Nucleus accumbens (tissue), 56 donors: ENCODE measurements at places on chromosomes 2 and 18.

GRCh38 chr18:14776801-14777200, 28.8 kb downstream of the ANKRD30B start:
- DNase-seq, result no peak

- peak; percentile 33 for DNase-seq
Measured at GRCh38 chr2:118014492-118014824, 588 bp upstream of the CCDC93 start.

DNA sequence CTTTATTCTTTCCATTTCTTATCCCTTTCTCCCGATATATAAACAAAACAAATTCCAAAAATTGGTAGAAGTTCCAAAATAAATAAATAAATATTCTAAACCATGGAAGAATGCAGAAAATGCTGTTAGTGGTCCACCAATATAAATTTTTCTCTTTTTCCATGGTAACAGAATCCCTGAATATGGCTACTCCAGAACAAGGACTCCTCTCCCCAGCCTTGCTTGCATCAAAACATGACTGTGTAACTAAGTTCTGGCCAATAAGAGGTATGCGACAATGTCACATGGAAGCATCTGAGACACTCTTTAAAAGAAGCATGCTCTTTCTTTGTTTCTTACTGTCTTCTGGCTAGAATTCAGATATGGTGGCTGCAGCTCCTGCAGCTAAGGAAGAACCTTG, 325.1 kb upstream of the TANK start:
- DNase-seq, result no peak

DNA sequence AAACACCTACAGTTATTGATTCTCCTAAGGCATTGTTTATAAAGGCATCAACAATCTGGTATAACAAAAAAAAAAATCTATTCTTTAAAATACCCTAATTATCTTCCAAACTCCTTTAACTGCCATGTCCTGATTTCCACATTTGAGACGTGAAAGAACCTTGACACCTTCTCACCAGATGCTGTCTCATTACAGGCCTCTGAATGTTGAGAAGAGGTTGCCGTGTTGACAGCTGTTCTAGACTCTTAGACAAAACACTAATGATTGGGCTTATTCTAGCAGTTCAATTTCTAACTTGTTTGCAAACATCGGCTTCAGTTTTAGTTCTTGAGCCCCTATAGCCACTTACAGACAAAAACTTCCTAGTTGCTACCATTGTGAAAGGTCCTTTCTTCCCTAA, 988.8 kb downstream of the LRP1B start:
- DNase-seq, result no peak

DNA sequence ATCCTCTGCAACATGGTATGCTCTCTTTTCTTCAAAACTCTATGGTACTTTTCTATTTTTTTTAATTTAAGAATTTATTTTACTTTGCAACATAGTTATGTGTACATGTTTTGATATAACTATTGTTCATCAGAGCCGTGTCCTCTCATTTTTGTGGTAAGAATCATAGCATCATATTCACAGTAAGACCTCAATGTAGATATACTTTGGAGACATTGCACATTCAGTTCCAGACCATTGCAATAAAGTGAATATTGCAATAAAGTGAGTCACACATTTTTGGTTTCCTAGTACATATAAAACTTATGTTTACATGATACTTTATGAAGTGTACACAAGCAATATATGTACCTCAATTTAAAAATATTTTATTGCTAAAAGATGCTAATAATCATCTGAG, 22.7 kb upstream of the LINC00305 start:
- no peak for DNase-seq

DNA sequence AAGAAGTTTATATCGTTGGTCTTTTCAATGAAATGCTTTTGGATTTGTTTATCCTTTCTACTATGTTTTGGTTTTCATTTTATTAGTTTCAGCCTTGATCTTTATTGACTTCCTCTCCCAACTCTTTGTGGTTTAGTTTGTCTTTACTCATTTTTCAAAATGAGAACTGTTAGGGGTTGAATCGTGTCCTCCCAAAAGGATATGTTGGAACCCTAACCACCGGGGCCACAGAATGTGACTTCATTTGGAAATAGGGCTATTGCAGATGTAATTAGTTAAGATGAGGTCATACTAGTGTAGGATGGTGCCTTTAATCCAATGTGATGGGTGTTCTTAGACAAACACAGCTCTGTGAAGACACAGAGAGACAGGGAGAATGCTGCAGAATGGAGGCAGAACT, 60.4 kb upstream of the IL1R2 start:
- DNase-seq, result no peak

DNA sequence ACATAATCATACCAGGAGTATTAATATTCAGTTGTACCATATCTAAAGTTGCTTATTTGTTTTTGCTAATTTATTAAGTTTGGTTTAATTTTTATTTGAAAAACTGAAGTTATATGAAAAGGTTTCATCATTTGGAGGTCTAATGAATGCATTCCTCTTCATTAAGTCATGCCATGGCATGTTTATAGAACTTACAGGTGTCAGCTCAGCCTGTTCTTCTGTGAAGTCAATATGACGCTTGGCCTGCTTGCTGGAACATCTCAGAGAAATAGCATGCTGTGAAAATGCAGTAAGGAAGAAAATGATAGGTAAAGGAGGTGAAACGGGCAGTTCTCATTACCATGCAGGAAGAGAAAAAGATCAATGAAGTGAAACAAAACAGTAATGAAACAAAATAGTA, 58.2 kb downstream of the RAPH1 start:
- no peak for DNase-seq

GRCh38 chr2:29821591-29821990, 99.8 kb downstream of the ALK start:
- no peak for DNase-seq

DNA sequence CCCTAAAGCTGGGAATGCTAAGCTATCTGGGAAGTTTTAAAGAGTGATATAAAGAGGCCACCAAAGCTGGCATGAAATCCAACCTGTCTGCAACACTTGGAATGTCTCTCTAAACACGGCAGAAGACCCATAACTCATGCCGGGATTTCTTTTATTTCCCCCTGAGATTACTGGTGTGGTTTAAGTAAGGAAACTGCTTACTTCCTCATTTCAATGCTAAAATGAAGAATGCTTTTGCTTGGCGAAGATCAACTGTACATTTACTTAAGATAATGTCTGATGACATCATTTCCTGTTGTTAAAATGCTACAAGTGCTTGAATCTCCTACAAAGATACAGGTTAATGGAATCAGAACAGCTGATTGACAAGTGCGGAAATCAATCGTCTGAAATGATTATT, 353.8 kb upstream of the SALL3 start:
- DNase-seq, result no peak

- DNase-seq, result no peak
Measured at GRCh38 chr2:239943571-239943970, 81.6 kb downstream of the NDUFA10 start.

DNA sequence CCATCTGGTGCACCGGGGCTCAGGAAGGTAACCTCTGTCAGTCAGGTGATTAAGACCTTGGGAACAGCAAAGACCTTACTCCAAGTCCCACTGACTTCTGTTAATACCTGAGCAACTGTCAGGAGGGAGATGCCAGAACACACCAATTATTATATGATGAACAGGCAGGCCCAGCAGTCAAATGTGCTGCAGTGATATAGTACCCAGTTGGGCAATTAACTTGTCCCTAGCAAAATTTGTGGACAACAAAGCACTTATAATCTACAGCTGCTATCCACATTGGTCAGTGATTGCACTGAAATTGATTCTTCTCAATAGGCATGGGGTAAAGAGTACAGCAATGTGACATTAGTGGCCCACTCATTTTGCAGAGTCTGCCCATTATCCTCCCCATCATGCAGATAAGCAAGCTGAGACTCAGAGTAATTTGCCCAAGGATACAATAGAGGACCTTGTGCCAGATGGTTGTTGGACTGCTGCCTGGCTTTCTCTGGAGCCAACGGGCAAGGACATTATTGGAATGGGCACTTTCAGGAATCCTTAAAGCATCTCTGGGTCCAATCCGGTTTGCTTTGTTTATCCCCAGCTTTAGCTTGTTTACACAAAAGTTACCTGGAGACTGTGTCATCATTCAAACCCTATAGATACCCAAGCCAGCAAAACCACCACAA, 147.6 kb downstream of the CCBE1 start:
- no peak for DNase-seq

DNA sequence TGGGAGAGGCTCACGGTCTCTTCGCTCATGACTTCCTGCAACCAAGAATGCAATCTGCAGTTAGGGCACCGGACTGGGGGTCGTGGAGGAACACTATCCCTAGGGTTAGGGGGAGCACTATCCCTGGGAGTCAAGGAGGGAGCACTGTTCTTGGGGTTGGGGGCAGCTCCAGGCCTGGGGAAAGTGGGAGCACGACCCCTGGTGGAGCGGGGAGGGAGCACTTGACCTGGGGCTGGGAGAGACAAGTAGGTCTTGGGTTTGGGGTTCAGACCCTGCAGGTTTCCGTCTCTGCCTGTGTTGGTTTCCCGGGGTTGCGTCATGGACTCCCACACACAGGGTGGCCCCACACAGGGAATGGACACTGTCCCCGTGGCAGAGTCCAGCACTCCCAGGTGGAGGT, 133.6 kb downstream of the TPO start:
- DNase-seq, result no peak

DNA sequence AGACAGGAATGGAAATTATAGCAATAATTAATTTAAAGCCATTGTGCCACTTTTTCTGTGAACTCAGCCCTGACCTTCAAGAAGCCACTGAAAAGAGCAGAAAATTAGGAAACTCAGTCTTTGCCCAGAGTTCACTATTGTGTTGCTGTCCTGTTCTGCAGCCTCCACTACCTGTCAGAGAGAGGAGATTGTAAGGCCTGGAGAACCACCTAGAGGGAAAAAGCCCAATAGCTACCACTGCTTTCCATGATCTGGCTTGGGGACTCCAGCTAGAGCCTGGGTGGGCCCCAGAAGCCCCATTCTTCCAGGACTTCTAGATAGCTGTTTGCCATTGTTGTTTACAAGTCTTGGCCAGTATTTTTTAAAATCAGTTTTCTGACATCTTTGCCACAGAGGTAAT, 176.1 kb upstream of the KLF7 start:
- DNase-seq, result no peak

DNA sequence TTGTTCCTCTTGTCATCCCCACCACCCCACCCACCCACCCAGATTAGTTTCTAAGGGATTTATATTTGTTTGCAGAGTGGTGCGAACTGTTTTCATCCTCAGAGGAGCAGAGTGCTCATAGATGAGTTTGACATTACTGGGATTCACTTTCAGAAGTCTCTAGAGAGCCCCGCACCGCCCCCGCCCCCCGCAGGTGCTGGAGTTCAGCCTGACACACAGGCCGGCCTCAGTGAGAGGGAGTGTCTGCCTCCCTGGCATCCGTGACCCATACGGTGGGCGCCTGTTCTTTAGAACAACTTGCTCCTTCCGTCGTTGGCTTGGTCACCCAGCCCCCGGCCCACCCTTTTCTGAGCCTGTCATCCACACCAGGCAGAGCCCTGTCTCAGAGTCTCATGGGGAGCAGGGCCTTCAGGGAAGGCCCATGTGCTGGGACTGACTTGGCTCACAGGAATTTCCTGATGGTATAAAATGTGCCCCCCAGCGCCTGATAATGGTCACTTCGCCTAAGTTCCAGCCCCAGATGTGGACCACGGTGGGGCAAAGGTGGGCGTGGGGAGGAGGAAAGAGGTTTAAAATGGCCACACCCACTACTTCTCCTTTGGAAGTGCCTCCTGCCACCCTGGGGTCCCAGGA, 44.3 kb downstream of the HPCAL1 start:
- no peak for DNase-seq

DNA sequence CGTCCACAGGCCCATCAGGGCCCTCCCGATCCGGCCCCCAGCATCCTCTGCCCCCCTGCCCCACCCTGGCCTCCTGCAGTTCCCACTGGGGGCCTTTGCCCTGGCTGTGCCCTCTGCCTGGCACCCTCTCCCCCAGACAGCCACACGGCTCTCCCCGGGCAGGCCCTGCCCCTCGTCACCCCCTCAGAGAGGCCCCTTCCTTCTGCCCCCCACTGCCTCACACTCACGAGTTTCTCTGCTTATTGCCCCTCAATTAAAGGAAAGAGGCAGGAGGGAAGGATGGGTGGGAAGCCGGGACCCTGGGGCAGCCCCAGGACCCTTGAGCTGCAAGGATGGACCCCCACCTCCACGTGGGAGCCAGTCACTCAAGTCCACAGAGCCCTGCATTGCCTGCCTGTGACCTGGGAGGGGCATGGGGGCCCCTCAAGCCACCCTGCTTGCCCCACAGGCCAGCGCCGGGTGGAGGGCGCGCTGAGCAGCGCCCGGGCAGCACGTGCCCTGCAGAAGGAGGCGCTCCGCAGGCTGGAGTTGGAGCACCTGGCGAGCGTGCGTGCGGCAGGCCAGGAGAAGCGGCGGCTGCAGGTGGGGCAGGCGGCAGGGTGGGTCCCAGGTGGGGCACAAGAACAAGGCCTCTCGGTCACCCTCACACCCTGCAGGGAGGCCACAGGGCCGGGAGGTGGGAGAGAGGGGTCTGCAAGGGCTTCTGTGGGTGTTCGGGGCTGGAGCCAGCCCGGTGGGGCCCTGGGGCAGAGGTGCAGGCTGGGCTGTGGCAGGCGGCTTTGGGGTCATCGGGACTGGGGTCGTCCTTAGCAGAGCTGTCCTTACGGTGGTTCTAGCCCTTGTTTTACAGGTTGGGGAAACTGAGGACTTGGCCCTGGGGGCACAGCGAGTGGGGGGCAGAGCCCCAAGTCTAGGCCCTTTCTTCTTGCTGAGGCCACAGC, 30.5 kb upstream of the SNED1 start:
- no peak for DNase-seq
